Sciatic nerve (tissue), 2 donors: ENCODE measurements at places on chromosomes 5 and 9.
A peak's percentile ranks its signal among the peaks of the same experiment; 100 is the strongest.

DNA sequence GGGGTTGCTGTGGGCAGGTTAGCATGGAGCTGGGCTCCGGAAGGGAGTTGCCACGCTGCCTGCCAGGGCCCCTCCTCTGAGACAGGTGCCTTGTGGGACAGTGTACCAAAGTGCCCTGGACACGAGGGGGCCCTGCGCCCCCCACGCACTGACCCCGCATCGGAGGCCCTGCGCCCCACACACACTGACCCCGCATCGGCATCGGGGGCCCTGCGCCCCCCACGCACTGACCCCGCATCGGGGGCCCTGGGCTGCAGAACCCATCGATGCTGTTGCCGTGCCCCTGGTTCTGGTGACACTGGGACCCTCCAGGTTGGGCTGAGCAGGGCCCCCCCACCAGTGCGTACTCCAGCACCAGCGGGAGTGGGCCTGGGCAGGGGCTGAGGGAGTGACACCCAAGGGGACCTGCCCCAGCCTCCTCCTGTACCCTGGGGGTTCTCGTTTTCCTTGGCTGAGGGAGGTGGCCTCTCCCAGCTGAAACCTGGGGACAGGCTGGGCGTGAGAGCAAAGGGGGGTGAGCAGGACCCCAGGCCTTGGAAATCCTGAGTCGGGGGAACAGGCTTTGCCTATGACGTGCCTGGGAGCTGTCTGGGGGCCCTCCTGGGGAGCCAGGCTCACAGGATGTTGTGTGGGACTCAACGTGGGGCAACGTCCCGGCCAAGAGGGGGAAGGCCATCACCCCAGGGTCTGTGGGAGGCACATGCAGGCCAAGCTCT is 6.9 kb downstream of the SAPCD2 start:
- no peak for DNase-seq

- DNase-seq: no peak
Measured at GRCh38 chr9:32468740-32469139, 57.3 kb downstream of the RIGI start.

- no peak for DNase-seq
Measured at GRCh38 chr5:143931476-143931875, 119.5 kb downstream of the HMHB1 start.

- DNase-seq: no peak
Measured at GRCh38 chr5:123865641-123866040, 353.7 kb downstream of the CSNK1G3 start.

DNA sequence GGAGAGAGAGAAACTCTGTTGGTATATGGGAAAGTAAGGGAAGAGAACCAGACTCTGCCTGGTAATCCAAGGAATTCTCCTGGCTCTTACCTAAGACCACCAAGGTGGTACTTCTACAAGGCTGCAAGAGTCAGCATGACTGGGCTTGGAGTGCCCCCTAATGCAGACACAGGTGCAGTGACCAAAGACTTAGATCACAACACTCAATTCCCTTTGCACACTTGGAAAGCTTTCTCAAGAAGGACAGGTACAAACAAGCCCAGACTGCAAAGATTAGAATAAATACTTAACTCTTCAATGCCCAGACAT is 25.2 kb downstream of the UGT3A2 start:
- no peak for DNase-seq

- no peak for DNase-seq
Measured at GRCh38 chr9:16192403-16193017, 639.7 kb downstream of the CCDC171 start.

GRCh38 chr9:95650720-95651119 is 133.9 kb upstream of the PTCH1 start:
- no peak for DNase-seq

- peak; percentile 88 for DNase-seq
Measured at GRCh38 chr9:69971643-69972449, 71.8 kb upstream of the MAMDC2 start.

- no peak for DNase-seq
Measured at GRCh38 chr5:137647401-137647800, 88.5 kb downstream of the KLHL3 start.

- no peak for DNase-seq
Measured at GRCh38 chr5:9347032-9347431, 198.8 kb downstream of the SEMA5A start.

- DNase-seq: no peak
Measured at GRCh38 chr5:65034813-65035209, 266.1 kb downstream of the CWC27 start.

GRCh38 chr5:148903587-148903986 is 77.2 kb downstream of the ADRB2 start:
- DNase-seq: no peak

DNA sequence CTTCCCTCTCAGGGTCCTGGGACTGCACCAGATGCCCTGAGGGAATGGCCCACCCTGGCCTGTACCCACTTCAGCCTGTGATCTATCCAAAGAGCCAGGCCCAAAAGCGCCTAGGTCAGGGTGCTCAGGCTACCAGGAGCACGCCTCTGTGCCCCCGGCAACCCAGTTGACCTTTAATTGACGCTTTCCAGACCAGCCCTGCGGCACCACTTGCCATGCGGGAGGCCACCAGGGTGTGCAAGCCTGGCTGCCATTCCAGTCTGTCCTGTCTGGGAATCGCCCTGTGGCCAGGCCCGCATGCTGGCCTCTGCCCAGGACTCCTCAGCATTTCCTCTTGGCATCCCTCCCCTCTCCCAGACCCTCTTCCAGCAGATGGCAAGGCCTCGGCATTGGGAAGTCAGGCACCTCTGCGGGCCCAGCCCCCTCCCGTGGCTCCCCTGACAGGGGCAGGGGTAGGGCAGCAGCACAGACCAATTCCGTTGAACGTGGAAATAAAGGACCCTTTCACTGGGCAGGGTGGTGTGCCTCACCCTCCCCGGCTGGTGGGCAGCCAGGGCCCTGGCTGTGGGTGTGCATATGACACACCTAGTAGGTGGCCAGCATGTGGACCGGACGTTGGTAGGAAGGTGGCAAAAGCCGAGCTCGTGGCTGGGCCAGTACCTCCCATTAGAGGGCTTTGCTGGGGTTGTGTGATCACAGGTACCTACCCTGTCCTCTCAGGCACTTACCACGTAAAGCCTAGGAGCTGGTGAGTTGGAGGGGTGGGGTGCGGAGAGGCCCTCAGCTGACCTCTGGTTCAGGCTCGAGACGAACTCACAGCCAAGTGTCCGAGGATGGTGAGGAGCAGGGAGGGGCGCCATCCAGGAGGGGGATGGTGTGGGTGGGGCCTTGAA is 3.5 kb upstream of the AIF1L start:
- DNase-seq: no peak

- DNase-seq: no peak
Measured at GRCh38 chr5:15446552-15446951, 53.4 kb upstream of the FBXL7 start.

DNA sequence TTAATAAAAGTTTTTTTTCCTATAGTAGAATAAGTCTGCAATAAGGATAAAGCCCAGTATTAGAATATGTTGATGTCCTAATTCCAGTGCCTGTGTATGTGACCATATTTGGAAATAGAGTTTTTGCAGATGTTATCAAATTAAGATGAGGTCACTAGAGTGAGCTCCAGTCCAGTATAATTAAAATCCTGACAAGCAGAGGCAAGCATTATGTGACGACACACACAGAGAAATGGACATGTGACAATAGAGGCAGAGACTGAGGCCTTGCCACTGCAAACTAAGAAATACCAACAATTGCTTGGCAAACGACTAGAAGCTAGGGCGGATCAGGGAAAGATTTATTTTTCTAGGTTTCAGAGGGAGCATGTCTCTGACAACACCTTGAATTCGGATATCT is 216.4 kb upstream of the CYLC2 start:
- no peak for DNase-seq

DNA sequence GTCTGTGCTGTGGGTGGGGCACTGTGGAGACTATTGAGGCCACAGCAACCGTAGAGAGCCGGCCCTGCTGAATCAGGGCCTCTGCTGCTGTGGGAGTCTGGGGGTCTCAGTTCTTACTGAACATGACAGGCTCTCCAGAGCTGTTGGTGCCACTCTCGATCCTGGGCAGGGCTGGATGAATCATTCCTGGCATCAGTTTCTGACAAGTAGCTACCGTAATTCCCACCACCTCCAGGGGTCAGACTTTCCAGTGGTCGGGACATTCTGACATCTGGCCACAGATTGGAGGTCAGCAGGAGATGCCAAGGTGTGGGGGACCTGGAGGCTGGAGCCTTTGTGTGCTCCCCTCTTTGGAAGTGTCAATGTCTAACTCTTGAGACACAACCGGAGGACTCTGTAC is 188.4 kb downstream of the IRX2 start:
- DNase-seq: no peak
